ENCODE measurements at places on chromosomes 1 and 21.
A peak's percentile ranks its signal among the peaks of the same experiment; 100 is the strongest.

DNA sequence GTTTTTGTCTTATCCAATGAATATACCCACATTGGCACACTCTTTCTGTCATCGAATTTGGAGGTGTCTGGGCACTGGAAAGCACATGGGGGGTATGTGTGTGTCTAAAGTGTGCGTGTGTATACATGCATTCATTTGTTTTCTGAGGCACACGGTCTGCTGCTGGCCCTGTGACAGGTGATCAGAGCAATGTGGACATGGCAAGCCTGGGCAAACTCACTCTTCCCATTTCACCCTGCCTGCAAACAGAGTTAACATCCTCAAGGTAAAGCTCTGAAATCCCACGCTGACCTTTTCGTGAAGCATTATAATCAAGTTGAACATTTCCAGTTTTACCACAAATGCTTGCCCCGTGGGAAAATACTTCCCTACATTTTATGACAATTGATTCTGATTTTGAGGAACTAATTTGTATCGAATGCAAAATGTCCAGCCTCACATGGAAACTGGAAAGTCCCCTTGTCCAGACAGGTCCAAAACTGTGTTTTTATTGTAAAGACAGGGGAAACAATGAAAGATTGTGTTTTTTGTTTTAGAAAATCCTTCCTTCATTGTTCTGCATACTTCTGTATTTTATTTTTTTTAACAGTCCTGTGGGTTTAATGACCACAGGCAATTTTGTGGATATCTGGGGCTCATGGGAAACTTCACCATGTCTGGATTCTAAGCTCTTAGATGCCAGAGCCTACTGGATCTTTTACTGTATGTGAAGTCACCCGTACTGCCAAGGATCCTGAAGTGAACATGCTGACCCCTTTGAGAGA, 160.9 kb downstream of the PBX1 start:
- no peak for DNase-seq

GRCh38 chr1:209883341-209883971, 54.6 kb upstream of the SYT14 start:
- DNase-seq = no peak

DNA sequence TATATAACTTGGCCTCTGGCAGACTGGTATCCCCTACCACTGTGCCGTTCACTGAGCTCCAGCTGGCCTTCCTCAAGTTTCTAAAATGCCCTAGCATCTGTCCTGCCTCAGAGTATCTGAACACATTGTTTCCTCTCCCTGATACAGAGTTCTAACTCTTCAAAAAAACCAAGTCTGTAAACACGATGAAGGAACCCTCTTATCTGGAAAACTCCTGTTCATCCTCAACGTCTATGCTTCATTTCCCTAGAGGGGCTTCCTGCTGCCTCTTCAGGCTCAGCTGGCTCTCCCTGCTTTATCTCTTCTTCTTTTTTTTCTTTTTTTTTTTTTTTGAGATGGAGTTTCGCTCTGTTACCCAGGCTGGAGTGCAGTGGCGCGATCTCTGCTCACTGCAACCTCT, 5.6 kb downstream of the BSDC1 start:
- DNase-seq = no peak

GRCh38 chr1:59505596-59506028, 208.7 kb downstream of the FGGY start:
- DNase-seq = no peak

- DNase-seq = no peak
Observed at GRCh38 chr1:84286071-84286470, 15.4 kb upstream of the SAMD13 start.

DNA sequence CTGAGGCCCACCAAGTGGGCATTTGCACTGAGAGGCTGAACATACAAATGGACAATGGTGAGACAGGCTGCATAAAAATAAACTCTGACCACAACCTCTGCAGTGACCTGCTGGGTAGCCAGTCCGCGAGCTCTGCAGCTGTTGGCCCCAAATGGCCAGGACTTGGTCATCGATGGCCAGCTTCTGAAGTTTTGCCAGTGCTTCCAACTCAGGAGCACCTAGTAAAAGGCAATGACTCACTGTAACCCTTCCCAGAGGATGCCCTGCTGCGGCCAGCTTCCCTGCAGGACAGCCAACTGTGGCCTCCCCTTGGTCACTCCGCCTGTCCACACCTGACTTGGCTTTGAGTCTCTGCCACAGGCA, 185.4 kb downstream of the DYRK1A start:
- DNase-seq = no peak

DNA sequence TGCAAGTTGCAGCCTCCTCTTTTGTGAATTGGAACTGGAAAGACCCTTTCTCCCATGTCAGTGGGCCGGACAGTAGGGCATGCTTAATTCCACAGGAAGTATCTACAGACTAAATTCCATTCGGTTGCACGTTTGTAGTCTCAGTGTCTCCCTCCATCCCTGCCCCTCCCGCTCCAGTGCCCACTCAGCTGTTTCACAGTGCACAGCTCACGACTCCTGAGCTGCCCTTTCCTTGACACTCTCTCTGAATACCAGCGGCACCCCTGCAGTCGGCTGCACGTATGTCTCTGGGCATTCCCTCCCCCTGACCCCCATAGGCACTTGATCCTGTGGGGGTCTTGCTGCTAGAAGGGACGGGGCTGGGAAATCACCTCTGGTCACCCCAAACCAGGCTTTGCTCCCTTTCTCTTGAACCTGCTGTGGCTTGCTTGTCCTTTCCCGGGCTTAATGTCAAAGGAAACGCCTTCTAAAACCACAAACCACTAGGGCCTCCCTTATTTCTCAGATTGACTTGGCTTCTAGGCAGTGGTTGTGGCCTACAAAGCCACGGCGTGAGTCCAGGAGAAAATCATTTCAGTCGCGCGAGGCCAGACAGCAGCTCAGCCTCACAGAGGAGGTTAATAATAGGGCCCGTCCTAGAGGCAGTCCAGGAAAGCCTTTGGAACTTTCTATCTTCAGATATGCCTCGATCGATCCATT, 365.3 kb upstream of the PROX1 start:
- no peak for DNase-seq

GRCh38 chr21:37430184-37430821, 63.7 kb downstream of the DYRK1A start:
- DNase-seq = no peak

- peak; percentile 56 for DNase-seq
Observed at GRCh38 chr1:218345673-218346390, 696 bp downstream of the TGFB2 start.

DNA sequence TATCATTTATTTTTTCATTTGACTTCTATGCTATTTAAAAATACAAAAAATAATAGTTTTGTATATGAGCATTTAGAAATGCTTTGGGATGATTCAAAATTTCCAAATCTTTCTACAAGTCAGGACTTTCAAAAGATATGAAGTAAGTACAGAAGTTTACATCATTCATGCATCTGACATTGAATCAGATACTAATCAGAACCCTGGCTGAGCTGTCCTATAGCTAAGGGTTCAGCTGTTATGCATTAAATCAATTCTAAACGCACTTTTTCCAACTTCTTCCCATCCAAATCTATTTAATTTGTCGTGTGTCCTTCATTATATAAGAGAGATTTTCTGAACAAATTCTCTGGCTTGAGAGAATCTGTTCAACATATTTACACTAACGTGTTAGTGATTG, 779.4 kb downstream of the LTN1 start:
- DNase-seq = no peak

DNA sequence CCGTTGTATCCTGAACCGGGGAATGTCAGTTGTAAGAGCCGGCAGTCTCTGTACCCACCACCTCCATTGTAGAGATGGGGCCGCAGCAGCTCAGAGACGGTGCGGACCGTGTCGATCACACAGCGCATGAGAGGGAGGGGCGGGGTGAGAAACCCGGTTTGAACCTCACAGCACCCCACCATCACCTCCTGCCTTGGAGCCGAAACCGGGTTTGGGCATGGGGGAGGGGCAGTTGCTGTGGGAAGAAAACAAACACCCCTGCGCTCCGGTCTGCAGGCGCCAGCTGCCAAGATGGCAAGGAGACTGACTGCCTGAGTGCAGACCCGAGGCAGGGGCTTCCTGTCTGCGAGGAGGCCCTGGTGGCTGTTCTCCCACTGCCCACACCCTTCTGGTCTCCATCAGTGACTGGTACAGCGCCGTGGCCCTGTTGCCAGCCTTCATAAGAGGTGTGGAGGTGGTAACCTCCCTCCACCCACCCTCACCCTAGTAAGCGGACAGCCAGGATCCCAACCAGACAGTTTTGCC, 69.2 kb upstream of the SSBP3 start:
- DNase-seq = peak; percentile 54

- DNase-seq = no peak
Observed at GRCh38 chr1:159429074-159429861, 2.7 kb upstream of the OR10J4 start.

DNA sequence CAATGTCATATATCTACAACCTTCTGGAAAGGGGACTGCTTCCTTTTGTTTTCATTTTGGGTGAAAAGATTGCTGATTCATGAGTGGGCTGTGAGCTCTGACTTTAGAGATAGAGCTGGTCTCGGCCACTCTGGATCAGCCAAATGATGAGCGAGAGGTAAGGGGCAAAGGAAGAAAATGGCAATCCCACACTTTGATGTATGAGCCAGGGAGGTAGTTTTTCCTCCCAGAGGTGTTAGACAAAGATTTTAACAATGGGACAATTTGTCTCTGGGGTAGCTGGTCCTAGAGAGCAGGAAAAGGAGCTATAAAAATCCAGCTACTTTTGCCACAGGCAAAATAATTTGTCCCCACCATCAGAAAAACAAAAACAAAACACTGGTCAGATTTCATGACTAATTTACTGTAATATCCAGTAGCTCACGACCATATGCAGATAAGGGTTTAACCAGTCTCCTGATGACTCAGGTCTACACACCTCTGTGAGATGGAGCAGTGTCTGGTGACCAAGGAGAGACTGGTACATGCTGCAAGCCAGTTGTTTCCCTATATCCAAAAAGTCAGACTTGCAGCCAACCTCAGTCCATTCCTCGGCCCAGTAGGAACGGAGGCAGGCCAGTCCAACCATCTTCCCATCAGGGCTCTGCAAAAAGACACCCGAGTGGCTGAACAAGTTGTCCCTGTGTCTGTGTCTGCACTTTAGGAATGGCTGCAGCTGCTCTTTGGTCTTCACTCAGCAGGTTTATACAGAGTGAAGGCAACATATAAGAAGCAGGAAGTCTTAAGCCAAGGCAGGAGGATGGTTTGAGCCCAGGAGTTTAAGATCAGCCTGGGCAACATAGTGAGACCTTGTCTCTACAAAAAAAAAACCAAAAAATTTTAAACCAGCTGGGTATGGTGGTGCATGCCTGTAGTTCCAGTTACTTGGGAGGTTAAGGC, 29.2 kb downstream of the DNASE2B start:
- no peak for DNase-seq

DNA sequence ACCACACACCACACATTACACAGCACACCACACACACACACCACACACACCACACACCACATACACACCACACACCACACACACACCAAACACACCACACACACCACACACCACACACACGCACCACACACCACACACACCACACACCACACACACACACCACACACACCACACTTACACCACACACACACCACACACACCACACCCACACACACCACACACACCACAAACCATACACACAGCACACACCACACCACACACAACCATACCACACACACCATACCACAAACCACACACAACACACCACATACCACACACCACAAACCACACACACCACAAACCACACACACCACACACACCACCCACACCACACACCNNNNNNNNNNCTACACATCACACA, 40.9 kb upstream of the SIK1 start:
- DNase-seq = no peak

DNA sequence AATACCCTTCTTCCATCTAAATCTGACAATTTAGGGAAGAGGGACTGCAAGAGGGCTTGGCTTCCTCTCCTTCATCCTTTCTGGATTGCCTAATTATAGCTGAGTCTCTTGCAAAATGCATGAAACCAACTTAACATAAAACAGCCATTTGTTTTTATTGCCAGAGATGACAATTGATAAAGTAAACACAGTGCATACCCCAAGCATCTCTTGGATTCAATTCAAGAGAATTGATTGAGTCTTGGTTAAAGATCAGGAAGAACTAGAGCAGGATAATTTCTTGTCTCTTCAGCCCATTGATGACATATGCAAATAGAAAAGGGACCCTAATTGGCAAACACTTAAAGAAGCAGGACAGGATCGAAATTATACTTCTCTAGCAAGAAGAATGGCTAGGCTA, 617.1 kb upstream of the PTBP2 start:
- DNase-seq = no peak

DNA sequence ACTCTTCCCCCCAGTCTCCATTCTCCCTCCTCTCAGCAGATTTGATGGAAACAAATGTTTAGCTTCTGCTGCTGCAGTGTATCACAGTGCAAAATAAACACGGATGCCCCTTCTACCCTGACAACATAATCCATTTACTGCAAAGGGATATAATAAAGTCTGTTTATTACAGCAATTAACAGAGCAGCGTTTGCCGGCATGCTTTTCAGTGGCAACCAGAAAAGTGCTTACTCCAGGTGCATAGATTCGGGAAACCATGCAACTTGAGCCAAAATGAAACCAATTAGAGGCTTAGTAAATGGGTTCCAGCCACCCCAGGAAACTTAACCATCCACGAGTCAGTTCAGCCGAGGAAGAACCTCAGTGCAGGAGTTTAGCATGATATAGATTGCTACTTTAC, 12.9 kb upstream of the LEMD1 start:
- DNase-seq = no peak

GRCh38 chr1:157399984-157400382, 152.3 kb downstream of the FCRL5 start:
- DNase-seq = no peak

DNA sequence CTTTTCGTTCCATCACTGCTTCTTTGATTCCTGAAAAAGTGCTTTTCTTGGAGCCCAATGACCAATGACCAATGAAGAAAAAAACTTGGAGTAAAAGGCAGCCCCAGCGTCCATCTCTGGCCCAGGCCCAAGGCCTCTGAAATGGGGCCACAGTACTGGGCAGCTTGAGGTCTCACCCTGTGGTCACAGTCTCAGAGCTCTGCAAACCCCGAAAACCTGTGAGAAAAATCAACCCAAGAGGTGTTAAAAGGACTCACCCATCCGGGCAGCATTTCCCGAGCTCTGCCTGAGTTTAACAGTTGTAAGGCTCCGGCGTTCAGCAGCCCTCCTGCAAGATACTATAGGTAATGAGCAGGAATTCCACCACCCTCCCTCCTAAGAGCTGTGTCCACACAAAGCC, 2.1 kb upstream of the EFHD2 start:
- DNase-seq = no peak

- peak; percentile 60 for DNase-seq
Observed at GRCh38 chr1:22104865-22105437, 37.9 kb downstream of the WNT4 start.

- DNase-seq = no peak
Observed at GRCh38 chr1:3923378-3924185, 23.5 kb upstream of the C1orf174 start.

- DNase-seq = no peak
Observed at GRCh38 chr1:76583875-76584477, 283.3 kb upstream of the ST6GALNAC5 start.

GRCh38 chr1:233144434-233144833, 151.1 kb downstream of the PCNX2 start:
- DNase-seq = no peak

GRCh38 chr1:200731654-200732332, 6.9 kb upstream of the CAMSAP2 start:
- no peak for DNase-seq

GRCh38 chr1:34276606-34277005, 99.9 kb downstream of the C1orf94 start:
- no peak for DNase-seq

GRCh38 chr1:162680419-162681121, 48.3 kb downstream of the DDR2 start:
- no peak for DNase-seq
